ENCODE measurements at places on chromosomes 12 and 14. TPM values are rescaled to one million over a fixed set of nuclear protein-coding genes. Genes with fewer than 3 reads are reported as not detected.
A peak's percentile ranks its signal among the peaks of the same experiment; 100 is the strongest.

GRCh38 chr14:91872517-91873470 is 5.5 kb upstream of the TC2N start:
- no peak for DNase-seq

- DNase-seq = no peak
These were observed 159.7 kb upstream of the NTF3 start for GRCh38 chr12:5272018-5272785.

DNA sequence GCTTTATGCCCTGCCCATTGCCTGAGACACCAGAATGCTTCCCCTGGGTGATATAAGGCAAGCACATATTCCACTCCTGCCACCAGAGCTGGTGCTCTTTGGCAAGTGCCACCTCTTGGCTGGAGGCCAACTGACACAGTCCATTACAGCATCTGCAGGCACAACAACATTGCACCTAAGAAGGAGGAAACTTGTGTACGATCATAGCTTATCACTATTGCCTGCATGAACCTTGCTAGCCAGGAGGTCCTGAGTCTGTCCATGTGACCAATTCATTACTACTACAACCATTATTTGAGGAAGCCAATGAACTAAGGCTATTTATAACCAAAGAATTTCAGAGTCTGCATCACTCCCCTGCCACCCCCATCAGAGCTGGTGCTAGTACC is 119.8 kb upstream of the SCAF11 start:
- no peak for DNase-seq

- DNase-seq = no peak
These were observed 50.0 kb upstream of the ATF7IP start for GRCh38 chr12:14315501-14315900.

GRCh38 chr12:120199595-120200306 is 1.2 kb downstream of the RPLP0 start:
- peak; percentile 28 for DNase-seq

DNA sequence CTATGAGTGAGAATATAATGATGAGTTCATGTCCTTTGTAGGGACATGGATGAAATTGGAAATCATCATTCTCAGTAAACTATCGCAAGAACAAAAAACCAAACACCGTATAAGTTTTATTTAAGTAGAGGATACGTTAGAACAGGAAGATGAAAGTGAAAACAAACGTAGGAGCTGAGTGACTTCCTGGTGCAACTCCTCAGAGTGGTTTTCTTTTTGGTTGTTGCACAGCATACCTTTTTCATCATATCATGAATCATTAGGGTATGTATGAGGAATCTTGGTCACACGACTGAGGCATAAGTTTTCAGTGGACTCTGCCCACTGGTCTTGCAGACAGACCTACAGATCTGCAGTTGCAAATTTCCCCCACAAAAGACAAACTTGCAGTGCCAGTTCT is 199.0 kb downstream of the LRFN5 start:
- no peak for DNase-seq

Gene OAS2
- 2.1 TPM for polyA plus RNA-seq
